ENCODE measurements at places on chromosomes 12 and 14.
A peak's percentile ranks its signal among the peaks of the same experiment; 100 is the strongest.

DNA sequence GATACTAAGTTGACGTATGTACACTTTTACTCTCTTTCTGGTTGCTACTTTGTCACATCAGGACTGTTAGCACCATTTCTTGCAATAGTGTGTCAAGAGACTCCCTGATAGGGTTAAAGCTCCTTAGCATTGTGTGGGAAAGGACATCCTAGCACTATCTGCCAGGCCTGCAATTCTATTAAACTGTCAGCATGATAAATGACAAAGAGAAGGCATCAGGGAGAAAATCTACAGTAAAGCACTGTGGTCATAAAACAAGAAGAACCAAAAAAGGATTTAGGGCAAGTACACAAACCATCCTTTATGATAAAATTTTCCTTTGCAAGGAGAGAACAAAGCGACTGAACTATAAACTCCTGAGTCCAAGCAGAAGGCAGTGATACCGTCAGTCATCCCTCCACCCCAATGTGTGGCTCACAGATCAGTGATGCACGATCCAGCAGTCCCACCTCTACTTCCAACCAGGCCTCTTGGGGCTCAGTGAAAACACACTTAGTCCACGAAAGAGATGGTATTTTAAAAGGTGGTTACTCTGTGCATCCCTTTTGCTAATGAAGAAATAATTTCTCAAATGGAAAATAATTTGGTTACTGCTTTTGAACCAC lies 31.4 kb upstream of the SLC35F4 start:
- DNase-seq = no peak

- DNase-seq = peak; percentile 46
These were observed 10.9 kb upstream of the PIK3C2G start for GRCh38 chr12:18250313-18250916.

DNA sequence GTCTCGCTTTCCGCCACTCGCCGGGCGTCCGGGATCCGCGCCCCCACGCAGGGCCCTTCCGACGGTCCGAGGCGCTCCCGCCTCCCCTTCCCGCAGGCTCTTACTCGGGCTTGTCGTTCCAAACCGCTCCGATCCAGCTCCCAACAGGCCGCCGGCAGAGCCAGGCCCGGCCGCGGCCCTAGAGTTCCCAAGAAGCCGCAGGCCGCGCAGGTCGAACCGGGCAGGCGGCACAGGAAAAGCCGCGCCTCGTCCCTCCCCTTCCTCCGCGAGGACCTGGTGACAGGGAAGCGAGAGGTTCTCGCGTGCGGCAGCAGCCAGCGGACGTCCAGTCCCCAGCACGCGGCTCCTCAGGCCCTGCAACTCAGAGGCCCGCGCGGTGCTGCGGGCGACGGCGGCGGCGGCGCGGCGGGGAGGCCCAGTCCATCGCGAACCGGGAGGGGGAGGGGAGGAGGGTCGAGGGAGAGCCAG lies 272 bp downstream of the HECTD1 start:
- DNase-seq = peak; percentile 78

- no peak for DNase-seq
These were observed 4.1 kb downstream of the GPRC5D start for GRCh38 chr12:12947902-12948301.

DNA sequence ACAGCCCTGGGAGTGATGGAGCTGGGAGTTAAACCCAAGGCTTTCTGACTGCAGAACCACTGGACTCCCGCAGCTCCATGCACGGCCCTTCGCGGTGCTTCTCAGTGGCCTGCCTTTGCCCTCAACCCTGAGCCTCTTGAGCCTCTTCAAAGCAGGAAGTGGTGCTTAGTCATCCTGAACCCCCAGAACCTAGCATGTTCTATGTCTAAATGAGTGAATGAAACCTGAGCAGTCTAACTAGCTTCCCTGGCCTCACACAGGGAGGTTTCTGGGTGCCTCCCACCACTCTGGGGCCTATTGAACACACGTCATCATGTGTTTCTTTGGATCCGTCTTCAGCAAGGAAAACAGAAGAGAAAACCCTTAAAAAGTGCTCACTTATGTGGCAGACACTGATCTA lies 117.9 kb upstream of the SFSWAP start:
- no peak for DNase-seq

DNA sequence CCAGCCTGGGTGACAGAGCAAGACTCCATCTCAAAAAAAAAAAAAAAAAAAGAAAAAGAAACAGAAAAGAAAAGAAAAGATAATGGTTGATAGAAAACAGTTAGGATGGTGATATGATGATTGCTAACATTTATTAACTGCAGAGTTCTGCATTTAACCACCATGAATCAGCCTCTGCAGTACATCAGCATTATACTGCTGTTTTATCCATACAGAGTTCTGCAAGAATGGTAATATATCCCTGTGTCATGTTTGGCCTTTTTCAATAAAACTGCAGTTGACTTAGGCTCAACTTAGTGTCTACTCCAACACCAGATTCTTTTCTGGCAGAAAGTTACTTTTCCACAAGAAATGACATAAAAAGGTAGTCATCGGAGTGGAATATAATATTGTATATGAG lies 62.6 kb downstream of the DUSP6 start:
- no peak for DNase-seq

- DNase-seq = no peak
These were observed 21.1 kb upstream of the AKAP6 start for GRCh38 chr14:32307881-32308582.

- DNase-seq = no peak
These were observed 8.6 kb downstream of the NAB2 start for GRCh38 chr12:57097554-57097835.

DNA sequence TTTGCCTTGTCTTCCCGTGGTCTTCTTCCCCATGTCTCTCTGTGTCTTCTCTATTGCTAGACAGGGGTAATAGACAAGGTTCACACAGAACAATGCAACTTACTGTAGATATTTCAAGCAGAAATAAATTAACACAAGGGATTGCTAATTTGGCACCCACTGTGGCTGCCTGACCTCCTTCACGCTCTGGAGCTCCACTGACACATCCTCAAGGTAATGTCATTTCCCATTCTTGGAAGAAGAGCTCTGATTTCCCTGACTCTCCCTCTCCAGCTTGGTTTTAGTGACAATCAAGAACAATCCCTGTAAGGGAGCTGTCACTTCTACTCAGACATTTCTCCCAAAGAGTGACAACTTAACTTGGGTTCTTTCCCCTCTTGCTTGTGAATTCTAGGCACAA lies 105.4 kb upstream of the NAP1L1 start:
- no peak for DNase-seq

- DNase-seq = no peak
These were observed 266.3 kb downstream of the APAF1 start for GRCh38 chr12:98911396-98911795.

GRCh38 chr12:84159260-84159659 lies 753.3 kb downstream of the SLC6A15 start:
- DNase-seq = no peak
